ENCODE measurements at places on chromosomes 11 and 22.
A peak's percentile ranks its signal among the peaks of the same experiment; 100 is the strongest.

GRCh38 chr11:116424615-116425261, 348.0 kb downstream of the BUD13 start:
- no peak for DNase-seq

DNA sequence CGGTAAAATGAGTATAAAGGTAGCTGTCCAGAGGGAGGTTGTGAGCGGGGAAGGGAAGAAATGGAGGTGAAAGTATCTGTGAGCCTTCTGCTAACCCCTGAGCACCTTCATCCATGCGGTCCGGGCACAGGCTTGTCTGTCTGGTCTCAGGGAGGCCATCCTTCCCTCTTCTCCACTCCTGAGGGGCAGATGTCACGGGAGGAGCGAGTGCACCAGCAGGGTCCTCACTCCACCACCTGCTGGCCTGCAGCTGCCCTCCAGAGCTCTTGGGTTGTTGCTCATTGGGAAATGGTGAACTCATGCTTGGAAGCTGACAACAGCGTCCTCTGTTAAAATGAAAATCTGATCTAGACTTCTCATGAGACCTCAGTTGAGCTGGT, 33.8 kb upstream of the WNT11 start:
- no peak for DNase-seq

- DNase-seq: no peak
These were observed 77.7 kb downstream of the GAB2 start for GRCh38 chr11:78339945-78340344.

DNA sequence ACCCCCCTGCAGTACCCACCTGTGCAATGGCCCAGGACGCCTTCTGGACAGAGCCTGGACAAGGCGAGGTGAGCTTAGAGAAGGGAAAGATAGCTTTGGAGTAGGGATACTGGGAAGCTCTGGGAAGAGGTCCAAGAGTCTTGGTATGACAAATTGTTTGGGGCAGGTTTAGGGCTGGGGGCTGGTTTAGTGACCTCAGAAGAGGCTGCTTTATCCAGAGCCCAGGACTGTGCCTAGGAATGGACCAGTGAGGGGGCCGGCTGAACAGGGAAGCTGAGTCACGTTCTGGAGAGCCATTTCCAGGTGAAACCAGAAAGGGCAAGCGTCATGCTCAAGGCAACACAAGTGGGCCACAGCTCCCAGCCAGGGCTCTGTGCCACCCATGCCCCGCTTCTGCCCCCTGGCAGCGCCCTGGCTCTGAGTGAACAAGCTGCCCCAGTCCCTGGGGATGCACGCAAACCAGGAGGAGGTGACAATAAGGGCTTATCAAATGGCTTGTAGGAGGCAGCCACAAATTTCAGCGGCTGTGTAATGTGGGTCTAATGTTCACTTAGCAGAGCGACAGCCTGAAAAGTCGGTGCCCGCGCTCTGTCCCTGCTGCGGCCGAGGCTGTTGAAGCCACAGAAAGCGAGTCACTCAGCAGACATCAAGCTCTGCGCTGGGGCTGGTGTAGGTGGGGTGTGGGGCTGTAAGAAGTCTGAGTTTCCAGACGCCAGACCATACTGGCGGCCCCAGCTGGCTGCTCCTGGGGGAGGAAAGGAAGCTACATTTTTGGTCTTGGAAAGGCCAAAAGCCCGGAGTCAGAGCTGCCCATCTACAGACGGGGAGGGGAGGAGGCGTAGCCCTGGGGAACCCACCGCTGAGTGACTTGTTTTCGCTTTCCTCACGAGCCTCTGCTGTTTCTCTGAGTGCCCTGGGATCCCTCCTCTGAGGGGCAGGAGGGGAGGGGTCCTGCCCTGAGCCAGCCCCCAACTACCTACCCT, 18.3 kb upstream of the SYT7 start:
- DNase-seq: peak; percentile 31
